ENCODE measurements at places on chromosomes 5 and 9.

- no peak for DNase-seq
Measured at GRCh38 chr5:14246350-14247053, 103.4 kb downstream of the TRIO start.

DNA sequence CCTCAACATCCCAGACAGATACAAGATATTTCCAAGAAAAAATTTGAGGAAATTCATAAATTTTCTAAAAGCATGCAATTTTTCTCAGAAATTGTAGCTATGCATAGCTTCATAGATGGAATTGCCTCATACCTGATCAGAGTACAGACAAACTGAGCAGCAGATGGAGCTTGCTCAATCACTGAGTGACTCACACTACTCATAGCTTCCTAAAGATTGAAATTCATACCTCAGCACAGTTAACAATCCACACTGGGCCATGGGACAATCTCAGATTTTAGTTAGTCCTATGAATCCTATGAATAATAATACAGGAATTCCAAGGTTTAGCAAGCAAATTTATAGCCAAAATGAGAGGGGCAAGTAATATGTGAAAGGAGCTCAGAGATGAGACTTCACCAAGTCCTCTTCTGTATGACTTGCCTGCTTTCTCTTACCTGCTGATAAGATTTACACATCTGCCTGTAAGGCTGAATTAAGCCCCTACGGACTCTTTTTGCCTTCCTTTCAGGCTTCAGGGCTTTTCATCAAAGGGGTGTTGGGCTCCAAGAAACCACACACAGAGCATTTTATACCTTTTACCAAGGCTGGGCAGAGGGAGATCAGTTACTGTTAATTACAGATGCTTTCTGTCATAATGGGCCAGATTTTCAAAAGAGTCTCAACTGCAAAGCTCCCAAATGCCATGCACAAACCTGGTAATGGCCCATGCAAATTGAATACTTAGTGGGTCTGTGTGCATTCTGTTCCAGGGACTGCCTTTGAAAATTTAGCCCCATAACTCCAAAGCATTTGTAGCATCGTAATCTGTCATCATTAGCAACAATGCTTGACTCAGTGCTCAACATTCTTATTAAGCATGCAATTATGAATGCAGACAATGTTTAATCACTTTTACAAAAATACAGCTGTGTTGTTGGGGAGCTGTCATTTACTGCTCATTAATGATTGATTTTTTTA lies 439.3 kb downstream of the DTWD2 start:
- peak; percentile 24 for DNase-seq

DNA sequence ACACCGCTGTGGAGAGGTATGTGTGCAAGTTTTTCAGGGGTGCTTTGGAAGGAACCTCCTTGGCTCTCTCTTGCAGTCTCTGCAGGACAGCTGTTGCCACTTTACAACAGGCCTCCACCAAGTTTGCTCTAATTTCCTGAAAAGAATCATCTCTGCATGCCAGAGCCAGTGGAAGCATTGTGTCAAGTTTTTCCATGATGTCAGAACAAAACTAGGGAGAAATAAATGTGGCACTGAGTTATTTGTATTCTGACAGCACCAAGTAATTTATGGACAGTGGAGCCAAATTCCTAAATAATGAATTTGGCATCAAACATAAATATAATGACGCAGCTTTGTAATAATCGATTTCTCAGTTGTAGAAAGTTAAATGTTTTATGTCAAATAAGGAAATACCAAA lies 146.9 kb downstream of the KIAA0825 start:
- DNase-seq: no peak

DNA sequence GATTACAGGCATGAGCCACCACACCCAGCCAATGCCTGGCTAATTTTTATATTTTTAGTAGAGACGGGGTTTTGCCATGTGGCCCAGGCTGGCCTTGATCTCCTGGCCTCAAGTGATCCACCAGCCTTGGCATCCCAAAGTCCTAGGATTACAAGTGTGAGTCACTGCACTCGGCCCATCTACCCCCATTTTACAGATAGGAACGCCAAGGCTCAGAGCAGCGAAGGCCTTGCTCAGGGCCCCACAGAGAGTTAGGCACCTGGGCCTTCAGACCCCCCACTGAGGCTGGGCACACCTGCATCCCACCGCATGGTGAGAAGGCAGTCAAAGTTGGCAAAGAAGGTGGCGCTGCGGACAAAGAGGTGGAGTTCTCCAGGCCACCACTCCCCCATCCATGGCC lies 143.1 kb downstream of the GAPVD1 start:
- no peak for DNase-seq

GRCh38 chr5:172322028-172322965 lies 38.7 kb upstream of the UBTD2 start:
- DNase-seq: no peak

- no peak for DNase-seq
Measured at GRCh38 chr9:135061441-135061840, 26.0 kb upstream of the OLFM1 start.

DNA sequence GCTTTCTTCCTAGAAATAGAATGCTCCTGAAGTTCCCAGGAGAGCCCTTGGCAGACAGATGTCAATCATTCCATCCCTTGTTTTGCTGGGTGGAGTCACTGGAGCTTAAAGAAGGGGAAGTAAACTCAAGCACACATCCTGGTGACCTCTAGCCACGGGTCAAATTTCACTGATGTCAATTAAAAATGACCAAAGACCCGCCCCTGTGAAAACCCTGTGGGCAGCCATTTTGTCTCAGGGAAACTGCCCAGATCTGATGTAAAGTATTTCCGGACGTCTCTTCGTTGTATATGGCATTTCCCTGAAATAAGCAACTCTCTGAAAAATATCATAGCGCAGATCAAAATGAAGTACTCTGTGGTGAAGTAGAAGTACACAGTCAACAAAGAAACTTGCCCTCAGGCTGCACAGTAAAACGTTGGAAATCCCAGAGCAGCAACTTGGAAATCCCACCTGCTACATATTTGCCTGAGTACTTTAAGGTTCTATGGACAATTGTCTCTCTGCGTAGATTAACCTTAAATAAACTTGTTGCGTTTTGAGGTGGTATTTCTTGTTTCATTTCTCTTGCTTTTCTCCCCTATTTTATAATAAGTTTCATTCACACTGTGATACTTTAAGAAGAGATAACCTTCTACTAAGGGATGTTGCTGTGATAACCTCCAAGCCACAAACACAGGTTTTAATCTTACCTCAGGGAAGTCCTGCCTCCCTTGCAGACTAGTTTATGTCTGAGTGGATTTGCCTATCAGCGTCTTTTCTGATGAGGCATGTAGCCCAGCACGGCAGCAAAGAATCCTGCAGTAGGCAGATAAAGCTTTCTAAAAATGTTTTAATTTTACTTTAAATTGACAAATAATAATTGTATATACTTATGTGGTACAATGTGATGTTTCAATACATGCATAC lies 60.9 kb upstream of the PIP5K1B start:
- no peak for DNase-seq

- no peak for DNase-seq
Measured at GRCh38 chr5:109387408-109387974, 22.3 kb downstream of the PJA2 start.

GRCh38 chr9:20023210-20023905 lies 234.5 kb upstream of the SLC24A2 start:
- DNase-seq: no peak

DNA sequence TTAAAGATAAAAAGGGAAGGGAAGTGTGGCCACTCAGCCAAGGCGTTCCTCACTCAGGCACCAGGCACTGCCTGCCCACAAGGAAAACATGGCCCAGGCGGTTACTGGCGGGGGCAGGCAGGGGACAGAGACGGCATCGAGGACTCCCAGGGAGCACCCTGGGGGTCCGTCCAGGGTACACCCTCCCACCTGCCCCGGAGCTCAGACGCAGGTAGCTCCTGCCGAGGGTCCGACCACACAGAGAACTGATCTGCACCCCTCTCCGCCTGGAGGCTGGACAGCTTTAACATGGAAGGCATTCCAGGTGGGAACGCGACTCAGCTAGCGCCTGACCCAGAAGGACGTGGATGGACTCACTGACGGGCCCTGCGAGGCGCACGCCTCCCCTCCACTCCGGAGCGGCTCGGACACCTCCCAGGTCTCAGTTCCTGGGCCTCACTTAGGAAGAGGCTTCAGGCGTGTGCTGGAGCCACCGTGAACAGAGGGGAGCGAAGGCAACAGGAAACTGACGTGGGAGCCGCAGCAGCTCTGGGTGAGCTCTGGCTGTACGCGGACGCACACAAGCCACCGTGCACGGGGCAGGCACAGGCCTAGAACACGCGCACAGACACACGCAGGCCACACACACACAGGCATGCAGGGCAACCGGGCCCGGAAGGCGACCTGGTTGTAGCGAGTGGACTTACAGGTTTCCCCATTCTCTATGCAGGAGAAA lies 47.5 kb downstream of the NKD2 start:
- DNase-seq: no peak

GRCh38 chr5:119360905-119361593 lies 5.2 kb downstream of the TNFAIP8 start:
- peak; percentile 67 for DNase-seq

GRCh38 chr5:88929385-88929784 lies 46.4 kb upstream of the MEF2C start:
- no peak for DNase-seq

GRCh38 chr9:137660144-137660543 lies 41.3 kb downstream of the EHMT1 start:
- DNase-seq: peak; percentile 71

DNA sequence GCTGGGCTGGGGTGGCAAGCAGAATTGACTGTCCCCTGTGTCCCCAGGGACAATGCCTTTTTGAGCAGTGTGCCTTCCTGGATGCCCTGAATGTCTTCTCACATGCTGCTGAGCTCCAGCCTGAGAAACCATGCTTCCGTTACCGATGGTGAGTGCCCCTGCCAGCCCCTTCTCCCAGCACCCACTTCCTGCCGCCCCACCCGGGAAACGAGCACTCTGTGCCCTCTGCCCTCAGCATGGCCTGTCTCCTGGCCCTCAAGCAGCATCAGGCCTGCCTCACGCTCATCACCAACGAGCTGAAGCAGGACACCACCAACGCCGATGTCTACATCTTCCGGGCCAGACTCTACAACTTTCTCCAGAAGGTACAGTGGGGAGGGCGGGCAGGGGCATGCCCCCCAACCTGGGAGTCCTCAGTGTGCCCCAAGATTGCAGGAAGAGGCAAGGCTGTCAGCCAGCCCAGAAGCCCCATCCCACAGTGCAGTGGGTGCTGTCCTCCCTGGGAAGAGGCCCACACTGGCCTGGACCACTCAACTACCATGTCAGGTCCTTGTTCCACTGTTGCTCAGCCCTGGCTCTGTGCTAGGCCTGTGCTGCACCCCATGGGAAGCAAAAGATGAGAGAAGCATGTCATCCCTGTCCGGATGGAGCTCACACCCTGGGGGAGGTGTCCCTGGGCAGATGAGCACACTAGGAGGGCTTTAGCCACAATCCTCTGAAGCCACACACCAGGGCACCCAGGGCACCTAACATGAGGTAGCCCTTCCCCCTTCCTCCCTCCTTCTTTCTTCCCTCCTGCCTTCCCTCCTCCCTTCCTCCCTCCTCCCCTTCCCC lies 4.4 kb downstream of the TTC16 start:
- DNase-seq: no peak

GRCh38 chr9:121609822-121610637 lies 41.4 kb upstream of the DAB2IP start:
- DNase-seq: peak; percentile 40

DNA sequence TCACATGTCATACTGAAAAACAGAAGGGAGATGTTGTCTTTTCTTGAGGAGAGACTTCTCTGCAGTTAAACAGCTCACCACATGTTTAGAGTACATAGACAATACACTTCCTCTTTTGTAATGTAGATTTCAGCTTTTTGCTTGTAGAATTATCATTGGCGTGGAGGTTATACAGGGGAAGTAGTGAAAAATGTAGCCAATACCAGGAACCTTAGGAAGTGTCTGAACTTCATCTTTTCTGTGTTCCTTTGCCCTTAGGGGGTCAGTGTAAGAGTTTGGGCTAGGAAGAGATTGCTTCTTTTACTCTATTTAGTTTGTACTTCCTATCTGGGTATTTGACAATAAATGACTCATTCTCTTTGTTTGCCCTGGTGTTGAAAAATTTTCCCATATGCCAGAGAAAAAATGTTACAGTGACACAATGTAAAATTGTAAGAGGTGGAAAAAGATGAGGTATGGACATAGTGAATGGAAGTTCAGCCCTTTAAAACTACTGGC lies 21.0 kb upstream of the CDKN2B start:
- DNase-seq: peak; percentile 81

DNA sequence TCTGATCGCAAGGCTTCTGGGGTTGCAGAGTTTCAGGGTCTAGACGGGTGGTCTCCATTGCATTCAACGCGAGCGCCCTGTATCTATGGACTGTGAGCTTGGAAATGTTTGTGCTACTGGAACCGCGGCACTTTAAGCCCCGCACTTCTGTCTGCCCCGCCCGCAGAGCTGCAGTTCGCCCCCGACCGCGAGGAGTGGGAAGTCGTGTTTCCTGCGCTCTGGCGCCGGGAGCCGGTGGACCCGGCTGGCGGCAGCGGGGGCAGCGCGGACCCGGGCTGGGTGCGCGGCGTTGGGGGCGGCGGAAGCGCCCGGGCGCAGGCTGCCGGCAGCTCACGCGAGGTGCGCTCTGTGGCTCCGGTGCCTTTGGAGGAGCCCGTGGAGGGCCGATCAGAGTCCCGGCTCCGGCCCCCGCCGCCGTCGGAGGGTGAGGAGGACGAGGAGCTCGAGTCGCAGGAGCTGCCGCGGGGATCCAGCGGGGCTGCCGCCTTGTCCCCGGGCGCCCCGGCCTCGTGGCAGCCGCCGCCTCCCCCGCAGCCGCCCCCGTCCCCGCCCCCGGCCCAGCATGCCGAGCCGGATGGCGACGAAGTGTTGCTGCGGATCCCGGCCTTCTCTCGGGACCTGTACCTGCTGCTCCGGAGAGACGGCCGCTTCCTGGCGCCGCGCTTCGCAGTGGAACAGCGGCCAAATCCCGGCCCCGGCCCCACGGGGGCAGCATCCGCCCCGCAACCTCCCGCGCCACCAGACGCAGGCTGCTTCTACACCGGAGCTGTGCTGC lies 1.0 kb downstream of the ADAMTS19 start:
- DNase-seq: peak; percentile 47

DNA sequence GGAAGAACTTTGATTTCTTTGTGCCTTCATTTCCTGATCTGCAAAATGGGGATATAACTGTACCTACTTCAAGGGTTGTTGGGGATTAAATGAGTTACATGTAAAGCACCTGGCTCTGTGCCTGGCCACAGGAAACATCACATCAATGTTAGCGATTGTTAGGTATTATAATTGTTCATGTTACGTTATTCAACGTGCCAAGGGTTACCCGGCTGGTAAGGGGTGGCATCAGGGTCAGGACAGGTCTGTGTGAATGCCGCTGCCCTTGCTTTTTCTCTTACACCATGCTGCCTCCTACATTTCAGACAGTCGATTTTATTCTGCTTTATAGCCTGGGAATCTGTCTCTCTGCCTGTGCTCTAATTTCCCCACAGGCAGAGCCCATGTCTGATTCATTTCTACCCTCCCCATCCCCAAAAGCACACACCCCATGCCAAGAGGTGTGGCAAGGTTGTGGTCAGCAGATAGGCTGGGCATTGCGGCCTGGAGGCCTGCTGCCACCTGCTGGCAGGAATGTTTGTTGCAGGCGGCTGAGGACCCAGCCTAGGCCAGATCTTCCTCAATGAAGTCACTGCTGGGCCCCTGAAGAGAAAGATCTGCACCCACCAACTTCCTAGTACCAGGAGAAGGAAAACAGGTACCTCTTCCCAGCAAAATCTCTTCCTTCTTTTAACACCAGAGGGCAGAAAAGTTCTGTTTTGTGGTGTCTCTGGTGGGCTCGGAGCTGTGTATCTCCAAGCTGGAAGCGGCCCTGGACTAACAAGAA lies 5.3 kb downstream of the ANKS6 start:
- DNase-seq: peak; percentile 94

Measured in fibroblast of villous mesenchyme (primary cell).